Fibroblast of lung (primary cell): ENCODE measurements at places on chromosomes 5 and 9. TPM values are rescaled to one million over a fixed set of nuclear protein-coding genes. Genes with fewer than 3 reads are reported as not detected.

SLCO4C1 gene
- total RNA-seq = under 0.01 TPM in 1 of 2 replicates, not detected in the other

IL9 gene
- total RNA-seq = not detected in 2 replicates

EIF4E1B gene
- total RNA-seq = not detected in 2 replicates

- DNase-seq = no peak
Observed at GRCh38 chr9:128627906-128628305, 28.7 kb downstream of the DYNC2I2 start.

NUTM2G gene
- total RNA-seq = not detected in 2 replicates
